ENCODE measurements at places on chromosomes 5 and 9.

GRCh38 chr9:118091711-118092500 lies 387.7 kb downstream of the TLR4 start:
- no peak for DNase-seq

- peak; percentile 9 for DNase-seq
Observed at GRCh38 chr5:57175551-57176309, 1.9 kb downstream of the GPBP1 start.

DNA sequence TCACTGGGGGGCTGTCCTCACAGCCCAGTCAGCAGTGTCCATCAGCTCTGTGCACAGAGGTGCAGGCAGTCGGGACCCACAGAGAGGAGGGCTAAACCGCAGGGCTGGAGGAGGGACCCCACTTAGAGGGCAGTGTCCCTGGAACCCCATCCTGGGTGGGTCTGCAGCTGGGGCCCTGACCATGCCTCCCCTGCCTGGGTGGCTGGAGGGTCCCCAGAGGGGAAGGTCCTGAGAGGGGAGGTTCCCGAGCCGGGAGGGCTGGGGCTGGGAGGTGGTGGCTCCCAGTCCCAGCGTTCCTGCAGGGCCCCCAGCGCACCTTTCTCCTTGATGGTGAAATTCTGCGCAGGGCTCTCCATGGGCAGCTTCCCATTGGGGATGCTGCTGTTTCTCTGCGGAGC lies 32.7 kb downstream of the EXOC3 start:
- DNase-seq = no peak

DNA sequence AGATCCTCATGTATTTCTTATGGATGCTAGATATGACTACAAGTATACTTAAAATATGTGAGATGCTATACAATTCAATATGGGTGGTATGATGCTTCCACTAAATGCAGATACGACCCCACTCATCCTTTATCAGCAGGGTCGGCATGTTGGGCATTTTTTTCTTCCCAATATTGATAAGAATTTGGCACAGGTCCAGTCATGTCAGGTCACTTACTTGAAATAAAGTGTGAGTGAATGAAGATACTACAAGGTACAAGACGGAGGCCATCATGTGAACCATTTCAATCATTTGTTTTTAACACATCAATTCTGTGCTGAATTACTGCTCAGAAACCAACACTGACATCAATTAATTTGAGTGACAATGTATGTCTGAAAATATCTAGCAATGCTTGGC lies 146.9 kb upstream of the GNA14 start:
- DNase-seq = no peak

GRCh38 chr9:136678624-136679023 lies 8.6 kb downstream of the AGPAT2 start:
- DNase-seq = no peak

- DNase-seq = no peak
Observed at GRCh38 chr9:89491694-89492093, 6.2 kb downstream of the SEMA4D start.

GRCh38 chr5:128905568-128906110 lies 59.6 kb upstream of the SLC27A6 start:
- peak; percentile 1 for DNase-seq

DNA sequence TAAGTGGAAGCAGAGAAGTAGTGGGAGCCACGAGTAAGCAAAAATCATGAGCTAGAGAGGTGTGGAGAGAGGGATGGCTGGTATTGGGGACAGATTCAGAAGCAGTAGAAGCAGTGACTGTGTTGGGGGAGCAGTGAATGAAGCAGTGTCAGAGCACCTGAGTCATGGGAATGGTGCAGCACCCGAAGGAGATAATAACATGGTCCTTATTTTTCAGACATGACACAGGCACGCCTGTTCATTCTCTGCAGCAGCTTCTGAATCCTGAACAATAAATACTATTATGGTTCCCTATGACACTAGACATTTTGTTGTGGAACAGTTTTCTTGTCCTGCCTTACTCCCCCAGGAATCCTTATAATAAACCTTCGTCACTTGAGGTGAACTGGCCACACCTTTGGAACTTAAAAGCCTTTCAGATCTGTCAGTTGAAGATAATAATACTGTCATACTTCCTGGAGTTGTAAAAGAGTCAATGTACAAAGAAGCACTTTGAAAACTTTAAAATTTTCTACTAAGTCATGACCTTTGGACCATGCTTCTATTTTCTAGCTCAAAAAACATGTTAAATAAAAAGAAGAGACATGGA lies 7.0 kb upstream of the RASA1 start:
- DNase-seq = no peak
